ENCODE measurements at places on chromosomes 1 and 21.
A peak's percentile ranks its signal among the peaks of the same experiment; 100 is the strongest.

GRCh38 chr1:159867664-159868026, 5.2 kb upstream of the VSIG8 start:
- DNase-seq = no peak

DNA sequence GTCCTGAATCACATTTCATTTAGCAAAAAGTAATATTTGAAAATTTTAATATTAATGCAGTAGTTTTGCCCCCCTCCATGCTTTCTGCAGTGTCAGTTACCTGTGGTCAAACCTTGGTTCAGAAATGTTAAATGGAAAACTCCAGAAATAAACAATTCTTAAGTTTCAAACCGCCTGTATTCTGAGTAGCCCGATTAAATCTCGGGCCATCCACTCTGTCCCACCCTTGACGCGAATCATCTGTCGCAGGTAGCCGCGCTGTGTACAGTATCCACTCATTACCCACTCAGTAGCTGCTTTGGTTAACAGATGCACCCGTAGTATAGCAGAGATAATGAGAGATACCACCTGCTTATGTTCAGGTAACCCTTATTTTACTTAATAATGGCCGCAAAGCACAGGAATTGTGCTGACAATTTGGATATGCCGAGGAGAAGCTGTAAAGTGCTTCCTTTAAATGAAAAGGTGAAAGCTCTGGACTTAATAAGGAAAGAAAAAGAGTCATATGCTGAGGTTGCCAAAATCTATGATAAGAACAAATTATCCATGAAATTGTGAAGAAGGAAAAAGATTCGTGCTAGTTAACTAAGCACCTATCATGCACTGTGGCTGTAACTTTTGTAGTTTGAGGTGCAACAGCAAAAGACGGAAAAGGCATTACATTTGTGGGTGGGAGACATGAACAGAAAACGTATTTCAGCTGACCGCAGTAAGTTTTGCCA, 889 bp upstream of the SCYL3 start:
- no peak for DNase-seq

- no peak for DNase-seq
These were observed 196.4 kb downstream of the GREM2 start for GRCh38 chr1:240415532-240415931.

- DNase-seq = peak; percentile 21
These were observed 583 bp upstream of the CACHD1 start for GRCh38 chr1:64469116-64469976.

GRCh38 chr1:67532452-67533216, 102.4 kb upstream of the SERBP1 start:
- DNase-seq = peak; percentile 87

DNA sequence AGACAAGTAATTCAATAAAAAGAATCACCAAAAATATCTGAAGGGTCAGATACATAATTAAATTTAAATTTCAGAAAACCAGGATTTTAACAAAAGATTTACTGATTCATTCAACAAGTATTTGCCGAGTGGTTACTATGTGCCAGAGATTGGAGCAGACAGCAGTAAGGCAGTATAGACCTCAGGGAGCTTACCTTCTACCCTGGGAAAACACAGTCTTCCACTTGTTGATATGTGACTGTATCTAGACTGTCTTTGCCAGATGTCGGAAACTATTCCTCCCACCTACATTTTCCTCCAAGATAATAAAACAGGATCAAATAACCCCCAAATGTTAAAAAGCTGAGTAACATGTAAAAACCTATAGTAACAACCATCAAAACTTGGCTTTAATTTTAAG, 6.2 kb downstream of the HNRNPR start:
- DNase-seq = peak; percentile 21

DNA sequence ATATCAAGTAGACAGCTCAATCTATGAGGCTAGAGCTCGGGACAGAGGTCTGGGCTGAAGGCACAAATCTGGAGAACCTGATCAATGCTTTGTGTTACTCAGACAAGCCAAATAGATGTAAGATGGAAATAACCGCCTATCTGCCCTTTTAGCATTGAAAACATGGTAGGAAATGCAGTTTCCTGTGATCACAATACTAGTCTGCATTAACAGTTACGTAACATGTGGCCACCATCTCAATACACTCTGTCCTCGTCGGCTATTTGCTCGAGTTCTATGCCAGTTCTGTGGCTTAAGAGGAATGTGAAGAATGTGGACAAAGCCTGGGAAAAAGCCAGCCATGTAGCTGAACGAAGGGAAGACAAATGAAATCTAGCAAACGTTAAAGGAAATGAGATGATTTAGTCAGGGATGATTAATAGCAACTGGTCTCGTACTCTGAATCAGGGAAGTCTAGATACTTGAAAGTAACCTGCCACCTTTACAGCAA, 73.3 kb downstream of the HSF2BP start:
- peak; percentile 99 for DNase-seq

GRCh38 chr1:229388897-229389580, 44.9 kb downstream of the ACTA1 start:
- DNase-seq = peak; percentile 70

DNA sequence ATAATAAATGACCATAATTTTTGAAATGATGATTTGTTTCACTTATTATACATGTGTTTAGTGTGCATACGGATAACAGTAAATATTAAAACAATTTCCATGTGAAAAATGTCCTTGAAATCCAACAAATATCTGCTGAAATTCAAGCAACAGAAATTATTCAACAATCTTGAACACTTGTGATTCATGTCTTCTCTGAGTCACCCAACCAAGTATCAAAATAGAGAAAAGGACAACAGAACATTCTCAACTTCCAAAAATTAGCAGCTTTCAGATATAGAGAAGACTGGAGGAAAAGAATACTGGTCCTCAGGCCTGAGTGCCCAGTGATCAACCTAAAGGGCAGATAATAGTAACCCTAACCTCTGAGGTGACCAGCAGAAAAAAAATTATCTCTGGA, 90.8 kb downstream of the VAV3 start:
- peak; percentile 39 for DNase-seq

- DNase-seq = peak; percentile 16
These were observed 31.4 kb downstream of the CLSTN1 start for GRCh38 chr1:9792156-9793042.

All from fibroblast of mammary gland (primary cell).